CD4-positive, alpha-beta T cell treated with Interleukin-10 for 1 hour (primary cell): ENCODE measurements at places on chromosomes 12 and 14.

DNA sequence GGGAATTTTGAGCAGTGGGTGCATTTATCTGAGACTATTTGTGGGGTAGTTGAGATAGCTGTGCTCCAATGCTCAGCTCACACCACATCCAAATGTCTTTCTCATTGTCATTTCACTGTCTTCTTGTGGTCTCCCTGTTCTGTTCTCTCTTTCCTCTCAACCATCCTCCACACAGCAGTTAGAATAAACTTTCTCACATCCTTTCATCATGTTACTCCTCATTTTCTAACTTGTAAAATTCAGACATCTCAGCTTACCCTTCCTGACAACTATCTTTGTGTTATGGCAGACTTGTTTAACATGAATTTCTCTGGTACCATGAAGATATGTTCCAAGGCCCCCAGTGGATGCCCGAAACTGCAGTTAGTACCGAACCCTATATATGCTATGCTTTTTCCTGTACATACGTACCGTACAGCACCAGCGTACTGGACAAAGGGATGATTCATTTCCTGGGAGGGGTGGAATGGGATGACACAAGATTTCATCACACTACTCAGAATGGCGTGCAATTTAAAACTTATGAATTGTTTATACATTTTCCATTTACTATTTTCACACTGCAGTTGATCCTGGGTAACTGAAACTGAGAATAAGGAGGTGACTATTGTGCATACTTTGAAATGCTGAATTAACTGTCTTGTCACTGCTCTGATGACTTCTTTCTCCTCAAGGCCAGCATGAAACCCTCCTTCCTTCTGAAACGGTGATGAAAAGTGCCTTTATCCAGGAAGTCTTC is 177.1 kb upstream of the SLC38A2 start:
- DNase-seq = no peak

- no peak for DNase-seq
Measured at GRCh38 chr12:90075685-90076084, 367.0 kb upstream of the ATP2B1 start.

DNA sequence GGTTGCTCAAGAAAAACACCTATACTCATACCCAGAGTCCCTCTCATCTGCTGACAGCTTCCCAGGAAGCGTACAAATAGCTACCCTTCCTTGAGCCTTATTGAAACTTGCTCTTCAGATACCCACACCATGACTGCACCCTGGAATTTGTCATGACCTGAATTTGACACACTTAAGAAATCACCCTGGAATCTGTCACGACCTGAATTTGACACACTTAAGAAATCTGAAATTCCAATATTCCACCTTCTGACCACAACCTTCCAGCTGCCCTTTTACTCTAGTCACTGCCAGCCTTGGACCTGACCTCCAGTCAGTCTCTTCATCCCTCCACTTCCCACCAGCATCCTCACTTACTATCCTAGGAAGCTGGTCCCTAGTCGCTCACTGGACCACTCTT is 1.1 kb upstream of the HAL start:
- no peak for DNase-seq

DNA sequence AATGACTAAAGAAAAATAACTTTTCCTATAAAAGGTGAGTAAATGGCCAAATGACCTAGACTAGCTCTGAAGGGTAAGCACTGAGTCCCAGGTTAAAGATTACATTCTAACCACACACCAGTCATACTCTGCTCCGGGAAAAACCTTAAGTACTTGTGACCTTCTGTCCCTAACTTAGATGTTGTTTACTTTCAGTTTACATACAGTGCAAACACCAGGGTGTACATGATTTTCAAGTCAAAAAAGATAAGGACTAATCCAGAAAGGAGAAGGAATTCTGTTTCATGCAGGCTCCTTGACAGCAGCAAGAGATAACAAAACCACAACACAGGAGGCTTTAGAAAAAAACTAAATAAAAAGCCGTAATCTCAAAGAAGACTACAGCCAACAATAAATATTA is 174.2 kb downstream of the PPM1H start:
- no peak for DNase-seq

GRCh38 chr14:68977718-68978171 is 1.4 kb downstream of the ACTN1 start:
- peak; percentile 50 for DNase-seq

GRCh38 chr12:106704081-106704480 is 70.4 kb upstream of the RIC8B start:
- DNase-seq = no peak

DNA sequence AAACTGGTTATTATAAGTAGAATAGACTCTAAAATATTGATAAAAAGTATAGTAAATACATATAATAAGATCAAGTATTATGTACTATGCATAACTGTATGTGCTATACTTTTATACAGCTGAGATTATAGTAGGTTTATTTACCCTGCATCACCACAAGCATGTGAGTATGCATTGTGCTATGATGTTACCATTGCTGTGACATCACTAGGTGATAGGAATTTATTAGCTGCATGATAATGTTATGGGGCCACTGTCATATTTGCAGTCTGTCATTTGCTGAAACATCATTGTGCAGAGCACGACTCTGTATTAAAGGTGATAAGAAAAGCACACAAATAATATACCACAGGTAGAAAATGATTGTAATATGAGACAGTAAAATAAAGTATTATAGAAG is 385.6 kb downstream of the ZFP36L1 start:
- DNase-seq = no peak

GRCh38 chr12:121579981-121580868 is 598 bp downstream of the KDM2B start:
- peak; percentile 81 for DNase-seq
